Natural killer cell (primary cell): ENCODE measurements at places on chromosomes 6 and 20. TPM values are rescaled to one million over a fixed set of nuclear protein-coding genes. Genes with fewer than 3 reads are reported as not detected.

DNA sequence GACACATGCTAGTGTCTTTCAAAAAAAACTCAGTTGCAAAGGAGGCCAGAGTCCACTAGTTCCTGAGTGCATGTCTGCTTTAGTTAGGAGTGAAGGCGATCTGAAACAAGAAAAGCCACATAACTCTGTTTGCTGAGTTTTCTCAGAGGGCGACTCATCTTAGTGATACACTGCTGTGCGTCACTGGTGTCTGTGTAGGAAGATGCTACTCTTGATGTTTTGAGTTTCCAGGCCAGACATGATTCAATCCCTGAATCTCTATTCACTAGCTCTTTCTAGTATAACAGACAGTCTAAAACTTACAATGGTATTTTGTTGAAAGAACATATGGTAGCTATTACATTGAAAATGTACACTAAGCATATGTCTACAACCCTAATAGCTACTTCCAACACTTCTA, 60.9 kb downstream of the GFRAL start:
- no peak for DNase-seq

- no peak for DNase-seq
Measured at GRCh38 chr20:46145713-46146112, 27.6 kb downstream of the CD40 start.

- DNase-seq, result no peak
Measured at GRCh38 chr6:142728364-142728763, 216.6 kb downstream of the HIVEP2 start.

- DNase-seq, result no peak
Measured at GRCh38 chr6:168314948-168315347, 4.6 kb downstream of the DACT2 start.

DNA sequence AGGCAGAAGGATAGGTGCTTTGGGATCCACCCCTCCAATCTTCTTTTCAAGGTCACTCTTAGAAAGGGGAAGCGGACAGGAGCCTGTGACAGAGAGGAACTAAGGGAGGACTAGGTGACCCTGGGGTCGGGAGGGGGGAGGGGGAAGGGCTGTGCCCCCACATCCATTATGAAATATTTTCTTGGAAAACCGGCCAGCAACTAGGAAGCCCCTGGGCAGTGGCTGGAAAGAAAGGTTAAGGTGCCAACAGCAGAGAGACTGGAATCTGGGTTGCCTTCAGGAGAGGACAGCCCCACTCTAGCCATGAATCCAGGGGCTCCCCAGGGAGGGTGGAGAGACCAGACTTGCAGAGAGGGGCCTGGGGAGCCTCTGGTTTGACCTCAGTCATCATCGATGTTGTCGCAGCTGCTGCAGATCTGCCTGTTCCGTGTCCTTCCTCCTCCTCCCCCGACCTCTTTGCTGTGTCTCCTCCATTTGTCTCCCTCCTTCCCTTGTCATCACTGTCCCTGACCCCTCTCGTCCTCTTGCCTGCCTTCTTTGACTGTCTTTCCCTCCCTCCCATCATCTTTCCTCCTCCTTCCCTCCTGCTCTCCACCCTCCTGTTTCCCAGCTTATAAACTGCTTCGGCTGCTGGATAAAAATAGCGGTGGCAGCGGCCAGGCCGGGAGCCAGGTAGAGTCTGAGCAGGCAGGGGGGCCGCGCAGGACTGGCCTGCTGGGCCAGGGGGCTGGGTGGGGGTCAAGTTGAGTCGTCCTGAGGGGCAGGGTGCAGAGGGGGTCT, 3.2 kb downstream of the SLC29A1 start:
- no peak for DNase-seq

SDC4 gene
- total RNA-seq, result 1.8 TPM

TSHZ2 gene
- total RNA-seq, result 1.8 TPM

ANKRD66 gene
- total RNA-seq, result not detected

CD109 gene
- total RNA-seq, result 0.24 TPM

AGPAT4 gene
- total RNA-seq, result 25.8 TPM
